ENCODE measurements at places on chromosomes 6 and 20.
A peak's percentile ranks its signal among the peaks of the same experiment; 100 is the strongest.

GRCh38 chr6:19032591-19033295 lies 645.6 kb downstream of the RNF144B start:
- no peak for DNase-seq

GRCh38 chr20:52943185-52943841 lies 28.8 kb upstream of the TSHZ2 start:
- peak; percentile 53 for DNase-seq

DNA sequence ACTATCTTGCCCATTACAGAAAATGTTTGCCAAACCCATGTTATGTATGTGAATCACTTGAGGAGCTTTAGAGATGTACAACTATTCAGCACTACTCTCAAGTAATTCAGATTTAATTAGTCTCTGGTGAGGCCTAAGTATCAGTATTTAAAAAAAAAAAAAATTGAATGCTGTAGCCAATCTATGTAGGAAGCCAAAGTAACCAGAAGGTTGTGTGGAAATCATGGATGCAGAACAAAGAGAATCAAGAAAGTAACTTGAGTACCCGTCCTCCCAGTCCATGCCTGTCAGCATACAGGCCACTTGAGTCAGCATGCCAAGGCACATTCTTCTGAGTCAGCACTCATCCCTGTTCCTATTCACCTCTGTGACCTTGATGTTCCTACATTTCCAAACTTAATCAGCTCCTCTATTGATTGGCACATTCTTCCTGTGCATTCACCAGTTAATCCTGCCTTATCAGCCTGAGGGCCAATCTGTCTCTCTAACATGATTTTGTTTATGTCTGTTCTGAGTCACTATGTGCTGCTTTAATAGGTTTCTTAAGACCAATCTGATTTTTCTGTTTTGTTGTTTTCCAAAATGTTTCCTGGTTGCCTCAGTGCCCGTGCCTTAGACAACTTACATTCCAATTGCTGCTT lies 165.6 kb downstream of the KCNQ5 start:
- peak; percentile 87 for DNase-seq

GRCh38 chr6:42604150-42604549 lies 40.3 kb downstream of the UBR2 start:
- no peak for DNase-seq

GRCh38 chr6:150269857-150270223 lies 99.0 kb upstream of the IYD start:
- no peak for DNase-seq

- peak; percentile 50 for DNase-seq
Observed at GRCh38 chr6:133114973-133115372, 126.2 kb upstream of the EYA4 start.

DNA sequence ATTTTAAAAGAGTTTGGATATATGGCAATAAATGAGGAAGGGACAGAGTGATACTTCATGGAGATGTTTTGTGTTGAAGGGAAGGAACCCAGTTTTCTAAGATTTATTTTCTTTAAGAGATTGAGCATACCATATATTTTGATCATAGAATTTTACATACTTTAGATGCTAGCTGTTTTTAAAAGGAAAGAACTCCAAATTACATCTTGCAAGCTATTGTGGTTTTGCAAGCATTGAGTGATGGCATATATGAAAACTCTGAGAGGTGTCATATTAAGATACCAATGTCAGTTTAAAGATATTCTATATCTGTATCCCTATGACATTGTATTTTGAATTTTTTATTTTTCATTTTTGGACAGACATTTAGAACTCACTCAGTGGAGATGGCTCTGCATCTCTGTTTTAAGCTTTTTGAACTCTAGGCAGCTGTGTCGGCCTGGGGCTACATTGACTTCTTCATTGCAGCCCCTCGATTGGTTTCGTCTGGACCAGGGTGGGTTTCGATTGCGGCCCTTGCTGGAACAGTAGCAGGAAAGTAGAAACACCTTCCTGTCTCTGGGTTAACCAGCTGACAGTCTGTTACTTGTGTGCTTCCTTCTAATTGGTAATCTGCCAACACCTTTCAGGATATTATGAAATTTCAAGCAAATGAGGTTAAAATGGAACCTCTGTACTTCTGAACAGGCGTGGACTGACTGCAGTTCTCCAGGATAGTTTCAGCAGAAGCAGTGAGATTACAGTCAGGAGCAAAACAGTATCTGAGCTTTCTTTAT lies 14.0 kb downstream of the IGF2R start:
- DNase-seq: no peak

DNA sequence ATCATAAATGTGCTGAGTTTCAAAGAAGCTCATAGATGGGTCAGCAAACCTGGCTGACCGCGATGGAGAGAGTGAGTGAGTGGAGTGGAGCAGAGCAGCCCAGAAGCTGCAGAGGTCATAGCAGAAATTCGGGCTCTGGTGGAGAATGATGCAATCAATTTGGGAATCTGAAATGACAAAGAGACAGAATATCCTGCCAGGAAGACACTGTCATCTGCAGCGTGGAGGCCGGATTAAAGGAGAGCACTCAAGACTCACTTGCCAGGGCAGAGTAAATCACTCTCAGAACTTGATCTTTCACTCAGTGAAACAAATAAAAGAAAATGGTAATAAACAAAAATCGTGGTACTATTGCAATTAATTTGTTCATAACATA lies 109.6 kb upstream of the RREB1 start:
- peak; percentile 3 for DNase-seq

DNA sequence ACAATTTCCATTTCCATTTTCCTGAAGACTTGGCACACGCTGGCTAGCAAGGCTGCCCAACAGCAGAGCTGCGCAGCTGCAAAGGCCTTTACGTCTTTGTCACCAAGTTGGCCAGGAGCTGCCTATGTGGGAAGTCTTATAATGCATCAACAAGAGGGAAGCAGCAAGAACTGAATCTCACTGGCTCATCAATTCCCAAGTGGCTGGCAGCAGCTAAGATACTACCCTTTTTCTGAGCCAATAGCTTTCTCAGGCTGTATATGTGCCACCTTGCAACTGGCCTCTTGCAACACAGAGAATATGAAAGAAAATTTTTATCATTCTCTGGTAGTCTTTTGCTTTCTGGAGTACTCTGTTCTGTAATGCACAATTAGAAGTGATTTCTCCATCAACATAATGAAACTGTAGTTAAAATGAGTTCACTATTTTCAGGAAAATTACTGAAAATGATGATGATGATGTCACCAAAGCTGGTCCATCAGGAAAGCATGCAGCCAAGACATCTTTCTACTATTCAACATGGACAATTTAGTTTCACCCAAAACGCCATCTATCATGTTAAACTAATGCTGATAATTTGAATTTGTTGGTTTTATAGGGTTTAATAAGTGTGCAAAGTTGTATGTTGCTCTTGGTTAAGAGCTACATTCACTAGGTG lies 97.3 kb upstream of the FOXA2 start:
- DNase-seq: no peak

GRCh38 chr20:60631585-60632287 lies 620.3 kb upstream of the CDH4 start:
- no peak for DNase-seq

- DNase-seq: peak; percentile 91
Observed at GRCh38 chr6:45626087-45626891, 248.6 kb upstream of the SUPT3H start.

- no peak for DNase-seq
Observed at GRCh38 chr20:21325296-21325695, 22.2 kb downstream of the XRN2 start.

DNA sequence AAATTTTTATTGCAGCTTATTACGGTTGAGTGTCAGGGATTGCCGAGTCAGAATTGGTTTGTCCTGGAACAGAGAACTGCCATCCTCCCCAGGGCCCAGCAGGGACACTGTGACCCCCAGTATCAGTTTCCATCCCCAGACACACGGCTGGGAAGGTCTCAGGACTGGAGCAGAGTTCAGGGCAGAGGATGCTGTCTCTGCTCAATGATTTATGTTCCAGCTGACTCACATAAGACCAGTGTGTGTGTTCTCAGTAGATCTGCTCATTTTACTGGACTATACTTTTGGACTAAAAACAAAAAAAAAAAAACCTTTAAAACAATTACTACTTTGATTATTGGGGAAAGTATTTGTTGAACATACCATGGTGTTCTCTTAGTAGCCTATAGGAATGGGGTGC lies 44.2 kb downstream of the FNDC1 start:
- DNase-seq: peak; percentile 3

- DNase-seq: no peak
Observed at GRCh38 chr6:43669922-43670622, 17.5 kb downstream of the MRPS18A start.

- no peak for DNase-seq
Observed at GRCh38 chr6:168400037-168400436, 40.9 kb upstream of the SMOC2 start.

DNA sequence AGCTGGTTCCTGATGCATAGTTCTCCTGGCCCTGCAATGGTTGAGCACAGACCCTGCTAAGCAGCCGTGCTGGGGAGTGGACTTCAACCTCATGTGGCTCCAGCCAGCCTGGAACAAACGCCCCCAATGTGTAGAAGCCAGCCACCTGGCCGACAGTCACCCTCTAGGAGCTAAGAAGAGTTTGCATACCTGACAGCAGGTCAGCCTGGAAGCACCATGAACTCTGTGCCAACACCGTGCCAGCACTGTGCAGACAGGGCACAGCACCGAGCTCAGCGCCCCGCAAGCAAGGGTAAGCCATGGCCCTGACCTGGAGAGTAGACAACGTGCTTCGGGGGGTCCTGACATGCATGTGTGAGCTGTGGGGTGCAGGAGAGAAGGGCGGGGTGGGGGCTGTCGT lies 356.3 kb downstream of the ZFAND3 start:
- no peak for DNase-seq

DNA sequence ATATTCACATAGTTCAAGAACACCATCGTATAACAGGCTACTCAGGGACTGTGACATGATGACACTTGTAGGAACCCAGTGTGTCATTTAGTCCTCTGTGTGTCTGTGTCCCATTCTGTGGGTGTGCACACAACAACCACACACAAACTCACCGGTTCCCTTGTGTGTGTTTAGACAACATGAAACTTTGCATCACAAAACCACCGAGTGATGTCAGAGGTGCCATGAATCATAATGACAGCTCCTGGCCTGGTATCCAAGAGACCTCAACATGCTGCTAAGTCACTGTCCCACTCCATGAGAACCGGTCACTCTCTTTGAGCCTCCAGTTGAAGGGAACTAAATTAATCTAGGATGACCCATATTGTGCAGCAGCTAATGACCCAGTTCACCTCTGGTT lies 421.3 kb downstream of the PREX1 start:
- no peak for DNase-seq

DNA sequence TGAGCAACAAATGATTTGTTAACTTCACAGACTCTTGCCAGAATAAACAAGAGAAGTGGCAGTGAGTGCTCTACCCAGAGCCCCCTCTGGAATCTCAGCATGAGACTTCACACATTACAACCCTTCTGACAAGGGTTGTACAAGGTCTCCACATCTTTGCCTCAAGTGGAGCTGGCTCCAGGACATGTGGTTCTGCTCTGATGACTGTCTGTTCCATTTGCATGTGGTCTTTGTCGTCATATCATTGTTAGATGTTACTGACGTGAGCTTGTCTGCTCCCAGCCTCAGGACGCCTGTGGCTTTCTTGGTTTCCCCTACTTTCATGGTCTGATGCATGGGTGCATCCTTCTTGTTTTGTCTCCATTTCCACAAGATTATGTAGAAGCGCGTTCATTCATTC lies 115.0 kb downstream of the SLC24A3 start:
- DNase-seq: no peak

GRCh38 chr20:60453388-60454246 lies 495.4 kb downstream of the CDH26 start:
- DNase-seq: no peak

DNA sequence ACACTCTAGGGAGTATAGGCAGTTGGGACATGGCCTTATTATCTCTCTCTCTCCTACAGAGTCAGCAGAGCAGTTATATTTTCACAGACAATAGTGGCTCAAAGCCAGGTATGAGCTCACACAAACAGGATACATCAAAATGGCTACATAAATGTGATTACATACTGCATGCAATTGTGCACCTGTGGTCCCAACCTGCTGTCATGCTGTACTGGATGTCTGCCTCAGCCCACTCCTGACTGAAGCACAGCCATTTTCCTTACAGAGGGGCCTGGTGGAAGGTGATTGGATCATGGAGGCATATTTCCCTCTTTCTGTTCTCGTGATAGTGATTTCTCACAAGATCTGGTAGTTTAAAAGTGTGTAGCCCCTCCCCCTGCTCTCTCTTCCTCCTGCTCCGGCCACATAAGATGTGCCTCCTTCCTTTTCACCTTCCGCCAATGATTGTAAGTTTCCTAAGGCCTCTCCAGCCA lies 37.0 kb upstream of the SAMHD1 start:
- DNase-seq: peak; percentile 41

DNA sequence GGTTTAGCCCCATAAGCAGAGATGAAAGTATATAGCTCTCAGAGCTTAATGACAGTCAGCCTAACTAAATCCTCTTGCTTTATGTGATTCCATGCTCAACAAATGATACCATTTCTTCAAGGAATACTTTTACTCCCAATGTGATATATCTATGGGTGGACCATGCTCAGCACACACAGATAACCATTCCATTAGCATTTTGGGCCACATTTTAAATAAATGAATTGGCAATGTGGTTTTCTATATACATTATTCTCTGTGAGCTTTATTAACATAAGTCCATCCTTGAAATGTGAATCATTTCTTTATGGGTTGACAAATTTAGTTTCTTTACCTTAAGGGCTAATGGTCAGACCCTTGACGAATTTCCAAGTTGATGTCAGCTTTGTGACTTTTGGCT lies 329.3 kb upstream of the CITED2 start:
- DNase-seq: no peak

GRCh38 chr6:53279293-53279692 lies 69.5 kb downstream of the ELOVL5 start:
- DNase-seq: no peak

- peak; percentile 23 for DNase-seq
Observed at GRCh38 chr20:63071541-63072181, 64.9 kb upstream of the BHLHE23 start.

- DNase-seq: no peak
Observed at GRCh38 chr20:55730321-55730720, 275.0 kb downstream of the CBLN4 start.

DNA sequence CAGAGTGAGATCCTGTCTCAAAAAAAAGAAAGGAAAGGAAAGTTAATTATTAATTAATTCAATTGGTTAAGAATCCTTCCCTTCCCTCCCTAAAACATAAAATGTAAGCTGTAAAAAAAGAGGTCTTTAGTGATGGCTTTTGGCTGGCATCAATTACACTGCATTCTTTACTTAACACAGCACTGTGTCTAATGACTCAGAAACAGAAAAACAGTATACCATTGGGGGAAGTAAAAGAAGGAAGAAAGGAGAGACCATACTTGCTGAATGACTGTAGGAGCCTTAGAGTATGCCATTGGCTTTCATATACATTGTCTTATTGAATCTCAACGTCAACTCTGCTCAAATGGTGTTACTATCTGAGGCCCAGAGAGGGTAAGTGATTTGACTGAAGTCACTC lies 18.3 kb upstream of the CITED2 start:
- peak; percentile 17 for DNase-seq

DNA sequence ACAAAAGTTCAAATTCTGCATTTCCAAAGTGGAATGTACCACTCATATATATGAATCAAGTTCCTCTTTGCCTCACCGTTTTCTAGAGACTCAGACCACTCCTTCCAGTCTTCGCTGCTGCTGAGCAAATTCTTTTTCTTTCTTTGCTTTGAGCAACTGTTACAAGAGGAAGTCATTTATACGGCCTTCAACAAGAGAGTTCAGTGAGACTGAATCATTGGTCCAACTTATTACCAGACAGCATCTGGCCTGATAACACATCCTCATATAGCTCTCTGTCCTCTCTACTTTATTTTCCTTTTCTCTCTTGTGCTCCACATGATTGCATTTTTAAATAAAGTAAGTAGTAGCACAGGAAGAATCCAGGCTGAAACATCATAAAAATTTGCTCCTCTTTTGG lies 652.7 kb downstream of the PHF3 start:
- no peak for DNase-seq
